ENCODE measurements at places on chromosomes 2 and 18.

- no peak for DNase-seq
These were observed 8.2 kb downstream of the CNNM3 start for GRCh38 chr2:96824079-96824870.

- no peak for DNase-seq
These were observed 16.4 kb upstream of the DLX2 start for GRCh38 chr2:172119089-172119488.

DNA sequence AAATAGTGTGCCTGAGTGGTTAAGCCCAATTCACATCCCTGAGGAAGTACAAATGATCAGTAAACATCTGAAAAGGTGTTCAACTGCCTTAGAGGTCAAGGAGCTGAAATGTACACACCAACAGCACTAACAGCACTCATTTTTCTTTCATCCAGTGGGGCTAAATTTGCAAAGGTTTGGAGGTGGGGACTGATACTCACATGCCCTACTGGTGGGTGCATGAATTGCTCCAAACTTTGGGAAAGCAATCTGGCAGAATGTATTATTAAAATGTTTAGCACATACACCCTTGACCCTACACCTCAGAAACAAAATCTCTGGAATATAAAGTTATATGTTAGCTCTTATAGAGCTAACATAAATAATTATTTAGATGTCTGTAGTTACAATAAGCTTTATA lies 19.0 kb upstream of the FAM178B start:
- DNase-seq, result no peak

DNA sequence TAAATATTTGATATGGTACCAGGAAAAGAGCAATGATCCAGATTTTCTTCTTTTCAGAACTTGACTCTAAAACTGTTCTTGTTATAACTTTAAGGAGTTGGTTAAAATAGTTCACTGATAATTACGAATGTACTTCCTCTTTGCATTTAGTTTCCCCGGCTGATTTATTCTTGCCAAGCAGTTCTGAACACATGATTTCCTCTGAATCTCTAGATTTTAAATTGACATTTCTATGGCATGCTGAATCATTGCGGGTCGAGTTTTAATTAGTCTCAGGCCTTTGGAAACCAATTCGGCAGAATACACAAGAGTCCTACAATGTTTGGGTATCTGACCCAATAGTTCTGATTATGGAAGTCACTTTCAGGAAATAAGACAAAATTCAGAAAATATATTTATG lies 37.3 kb upstream of the DNAH7 start:
- DNase-seq, result no peak

DNA sequence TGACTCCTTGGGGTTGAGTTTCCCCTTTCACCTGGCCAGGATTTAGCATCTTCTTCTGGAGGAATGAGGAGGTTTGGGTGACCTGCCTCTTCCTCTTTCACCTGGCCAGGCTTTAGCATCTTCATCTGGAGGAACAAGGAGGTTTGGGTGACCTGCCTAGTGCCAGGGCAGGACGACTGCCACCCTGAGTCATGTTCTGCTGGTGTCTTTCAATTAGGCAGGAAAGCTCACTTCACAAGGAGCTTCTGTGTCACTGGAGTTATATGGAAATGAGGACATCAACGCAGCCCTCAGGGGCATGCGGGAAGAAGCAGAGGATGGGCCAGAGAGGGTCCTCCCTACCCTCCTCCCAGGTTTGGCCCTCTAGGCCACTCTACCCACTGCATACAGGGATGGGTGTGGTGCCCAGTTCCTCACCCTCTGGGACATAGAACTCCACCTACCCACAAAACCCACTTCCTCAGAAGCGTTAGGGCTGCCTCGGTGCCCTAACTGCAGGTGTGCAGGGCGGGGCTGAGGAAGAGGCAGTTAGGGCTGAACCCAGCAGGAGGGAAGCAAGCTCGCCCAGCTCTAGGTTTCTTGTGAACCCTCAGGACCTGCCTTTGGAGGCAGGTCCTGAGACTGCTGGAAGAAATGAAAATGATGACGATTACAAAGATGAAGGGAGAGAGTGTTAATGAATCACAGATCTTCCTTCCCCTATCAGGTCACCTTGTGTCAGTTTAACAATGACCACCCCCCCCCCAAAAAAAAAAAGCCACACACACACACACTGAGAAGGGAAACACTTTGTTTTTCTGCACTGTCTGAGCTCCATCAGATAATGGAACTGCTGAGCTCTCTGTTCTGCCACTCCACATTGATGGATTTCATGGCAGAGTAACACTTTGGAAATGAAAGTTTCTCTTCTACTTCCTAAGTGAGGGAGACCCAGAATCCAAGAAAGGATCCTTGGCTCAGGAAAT lies 71.0 kb downstream of the ARL4C start:
- peak; percentile 78 for DNase-seq

- DNase-seq, result no peak
These were observed 177.1 kb downstream of the IRS1 start for GRCh38 chr2:226622484-226622883.

DNA sequence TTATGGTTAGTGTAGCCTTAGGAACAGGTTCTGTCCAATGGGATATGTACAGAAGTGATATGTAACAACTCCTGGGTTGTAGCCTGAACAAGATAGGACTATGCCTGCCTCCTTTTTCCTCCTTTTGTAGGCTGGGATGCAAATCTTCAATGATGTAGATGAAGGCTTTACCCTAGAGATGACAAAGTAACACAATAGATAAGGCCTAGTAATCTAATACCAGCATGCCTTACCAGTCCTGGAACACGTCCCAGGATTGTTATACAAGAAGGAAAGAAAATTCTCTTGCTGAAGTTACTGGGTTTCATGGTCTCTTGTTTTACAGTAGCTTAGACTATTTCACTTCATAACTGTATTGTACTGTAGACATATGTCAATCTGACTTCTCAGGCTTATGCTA lies 192.1 kb downstream of the OTX1 start:
- DNase-seq, result no peak

DNA sequence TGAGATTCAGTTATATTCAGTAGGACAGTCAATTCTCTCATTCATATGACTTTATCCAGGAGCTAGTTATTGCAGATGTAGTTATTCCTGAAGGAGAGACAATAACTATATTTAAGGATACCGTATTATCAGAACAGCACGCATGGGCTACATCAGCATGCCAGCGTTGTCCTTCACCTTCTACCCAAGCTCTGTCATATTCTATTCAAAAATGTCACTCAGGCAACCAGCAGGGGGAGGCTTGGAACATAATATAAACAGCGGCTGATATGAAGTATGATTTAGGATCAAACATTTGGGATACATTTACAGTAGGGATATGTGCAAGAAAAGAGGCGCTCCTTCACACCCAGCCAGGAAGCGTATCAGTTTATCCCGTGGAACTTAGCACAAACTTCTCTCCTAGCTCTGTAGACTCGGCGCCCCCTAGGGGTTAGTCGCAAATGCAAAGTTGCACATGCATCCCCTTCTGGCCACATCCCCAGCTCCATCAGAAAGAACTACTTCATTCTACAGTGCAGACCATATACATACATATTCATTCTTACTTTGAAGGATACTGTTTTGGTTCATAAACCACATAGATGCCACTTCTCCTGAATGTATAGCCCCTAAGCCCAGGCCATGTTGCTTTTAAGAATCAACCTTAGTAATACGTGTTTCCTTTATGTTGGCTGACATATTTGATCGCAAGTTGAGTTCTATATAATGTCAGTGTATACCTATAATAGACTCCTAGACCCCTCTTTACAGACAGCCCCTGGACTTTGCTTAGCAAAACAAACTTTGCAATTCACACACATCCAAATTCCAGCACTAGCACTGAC lies 759.4 kb downstream of the ADCYAP1 start:
- DNase-seq, result no peak

- DNase-seq, result no peak
These were observed 80.8 kb downstream of the DNER start for GRCh38 chr2:229633556-229633955.

- no peak for DNase-seq
These were observed 3.4 kb downstream of the FZD7 start for GRCh38 chr2:202037086-202037485.

DNA sequence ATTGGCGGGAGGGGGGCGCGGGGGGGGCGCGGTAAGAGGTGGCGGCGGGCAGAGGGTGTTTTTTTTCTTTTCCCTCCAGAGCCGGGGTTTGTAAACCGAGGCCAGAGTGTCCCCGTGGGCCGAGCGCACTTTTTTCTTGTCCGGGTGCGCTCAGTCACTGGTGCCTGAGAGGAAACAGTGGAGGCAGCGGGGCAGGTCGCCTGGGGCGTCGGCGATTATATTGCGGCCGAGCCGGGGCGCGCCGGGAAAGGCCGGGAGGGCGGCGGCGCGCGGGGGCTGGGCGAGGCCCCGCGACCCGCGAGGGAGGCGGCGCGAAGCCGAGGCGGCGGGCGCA lies 275 bp downstream of the HOXD8 start:
- no peak for DNase-seq

GRCh38 chr18:73756256-73757091 lies 391.2 kb downstream of the FBXO15 start:
- no peak for DNase-seq

DNA sequence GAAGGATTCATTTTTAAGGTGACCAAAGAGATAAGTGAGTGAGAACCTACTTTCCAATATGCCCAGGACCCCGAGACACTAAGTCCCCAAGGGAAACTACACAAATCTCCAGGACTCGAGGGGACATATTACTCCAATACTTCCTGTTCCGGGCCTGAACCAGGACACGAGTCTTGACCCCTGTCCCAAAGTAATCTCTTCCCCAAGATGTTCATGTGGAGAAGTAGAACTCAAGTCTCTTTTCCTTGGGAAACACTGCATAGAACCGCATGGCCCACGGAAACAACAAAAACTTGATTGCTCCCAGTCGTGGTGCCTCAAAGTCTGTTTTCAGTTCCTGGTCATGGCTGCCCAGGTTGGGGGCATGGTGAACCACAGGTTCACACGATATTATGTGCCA lies 87.2 kb upstream of the ZEB2 start:
- DNase-seq, result no peak

DNA sequence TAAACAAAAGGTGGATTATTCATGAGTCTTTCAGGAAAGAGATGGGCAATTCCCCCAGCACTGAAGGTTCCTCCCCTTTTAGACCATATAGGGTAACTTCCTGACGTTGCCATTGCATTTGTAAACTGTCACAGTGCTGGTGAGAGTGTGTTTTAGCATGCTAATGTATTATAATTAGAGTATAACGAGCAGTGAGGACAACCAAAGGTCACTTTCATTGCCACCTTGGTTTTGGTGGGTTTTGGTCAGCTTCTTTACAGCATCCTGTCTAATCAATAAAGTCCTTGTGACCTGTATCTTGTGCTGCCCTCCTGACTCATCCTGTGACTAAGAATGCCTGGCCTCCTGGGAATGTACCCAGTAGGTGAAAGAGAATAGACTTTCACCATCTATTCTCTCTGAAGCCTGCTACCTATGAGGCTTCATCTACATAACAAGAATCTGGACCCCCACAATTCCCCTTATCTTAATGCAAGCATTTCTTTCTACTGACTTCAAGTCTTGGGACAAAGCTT lies 148.7 kb downstream of the CABLES1 start:
- no peak for DNase-seq

DNA sequence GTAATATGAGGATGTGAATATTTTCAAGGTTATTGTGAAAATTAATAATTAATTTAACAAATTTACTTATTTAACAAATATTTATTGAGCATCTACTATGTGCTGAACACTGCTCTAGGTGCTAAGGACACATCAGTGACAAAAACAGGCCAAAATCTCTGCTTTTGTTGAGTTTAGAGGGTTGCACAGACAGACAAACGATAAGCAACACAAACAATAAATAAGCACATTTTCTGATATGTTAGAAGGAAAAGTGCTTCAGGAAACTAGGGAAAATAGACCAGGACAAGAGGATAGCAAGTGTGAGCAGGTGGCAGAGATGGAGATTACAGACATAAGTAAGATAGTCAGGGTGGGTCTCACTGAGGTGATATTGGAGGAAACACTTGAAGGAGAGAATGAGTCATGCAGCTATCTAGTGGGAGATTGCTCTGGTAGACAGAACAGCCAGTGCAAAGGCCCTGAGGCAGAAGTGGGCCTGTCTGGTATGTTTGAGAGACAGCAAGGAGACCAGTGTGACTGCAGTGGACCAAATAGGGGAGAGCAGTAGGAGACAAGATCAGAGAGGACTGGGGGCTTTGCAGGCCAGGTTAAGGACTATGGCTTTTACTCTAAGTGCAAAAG lies 38.3 kb downstream of the SFXN5 start:
- no peak for DNase-seq

DNA sequence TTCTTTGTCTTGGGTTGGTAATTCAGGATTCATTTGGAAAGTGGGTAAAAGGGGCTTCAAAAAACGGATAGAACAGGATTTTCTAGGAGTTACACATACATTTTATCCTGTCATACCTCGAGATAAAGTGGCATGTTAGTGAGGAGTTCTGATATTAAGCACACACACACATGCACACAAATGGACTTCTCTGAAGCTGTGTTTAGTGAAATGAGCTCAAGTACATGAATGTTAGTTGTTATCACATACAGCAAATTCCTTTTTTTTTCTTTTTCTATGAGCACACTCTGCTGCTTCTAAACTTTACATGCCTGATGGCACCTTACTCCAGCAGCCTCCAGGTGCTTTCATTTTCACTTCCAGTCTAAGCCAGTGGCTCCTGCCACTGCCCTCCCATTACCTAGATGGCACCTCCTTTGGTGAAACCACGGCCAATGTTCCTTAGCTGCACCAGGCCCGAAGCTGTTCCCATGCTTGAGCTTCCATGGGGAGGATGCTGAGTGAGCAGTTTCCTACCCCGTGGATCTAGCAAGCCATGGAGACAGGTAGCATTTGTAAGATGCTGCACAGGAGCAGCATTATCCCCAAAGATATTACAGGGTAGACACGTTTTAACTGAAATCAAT lies 49.7 kb downstream of the STAT1 start:
- no peak for DNase-seq

- DNase-seq, result no peak
These were observed 14.2 kb downstream of the SCN9A start for GRCh38 chr2:166361351-166362153.

DNA sequence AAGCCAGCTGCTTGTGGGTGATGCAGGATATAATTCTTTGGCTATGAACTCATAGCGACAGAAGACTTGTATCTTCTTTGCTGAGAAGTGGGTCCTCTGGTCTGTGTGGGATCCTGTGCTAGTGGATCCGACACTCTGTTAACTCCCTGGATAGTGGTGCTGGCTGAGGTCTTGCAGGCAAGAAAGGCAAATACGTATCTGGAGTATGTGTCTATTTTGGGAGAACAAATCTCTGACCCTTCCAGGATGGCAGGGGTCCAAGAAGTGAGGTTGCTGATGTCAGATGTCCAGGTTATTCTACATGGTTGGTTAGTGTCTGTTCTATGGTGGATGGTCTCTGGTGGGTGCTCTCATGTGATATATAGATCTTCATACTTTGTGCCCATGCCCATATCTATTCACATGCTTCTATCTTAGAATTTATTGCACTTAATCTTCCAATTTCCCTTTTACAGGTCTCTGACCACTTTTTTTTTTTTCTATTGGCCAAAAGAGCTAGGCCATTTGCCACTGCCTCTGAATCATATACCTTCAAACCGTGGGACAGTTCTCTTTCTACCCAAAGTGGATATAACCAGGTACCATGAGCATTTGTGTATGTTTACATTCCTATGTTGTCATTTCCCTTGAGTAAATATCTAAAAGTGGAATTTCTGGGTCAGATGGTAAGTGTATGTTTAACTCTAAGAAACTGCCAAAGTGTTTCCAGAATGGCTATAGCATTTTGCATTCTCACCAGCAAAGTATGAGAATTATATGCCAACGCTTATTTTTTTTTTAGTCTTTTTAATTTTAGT lies 45.1 kb upstream of the RBMS1 start:
- no peak for DNase-seq

- DNase-seq, result no peak
These were observed 99.3 kb downstream of the TPO start for GRCh38 chr2:1512321-1513289.
